ENCODE measurements at places on chromosomes 1 and 21.

GRCh38 chr1:204112876-204113730 is 38.7 kb downstream of the ETNK2 start:
- DNase-seq, result no peak

GRCh38 chr1:164767752-164768402 is 208.9 kb downstream of the PBX1 start:
- DNase-seq, result no peak

- DNase-seq, result no peak
These were observed 247.4 kb downstream of the PTBP2 start for GRCh38 chr1:96968983-96969382.

DNA sequence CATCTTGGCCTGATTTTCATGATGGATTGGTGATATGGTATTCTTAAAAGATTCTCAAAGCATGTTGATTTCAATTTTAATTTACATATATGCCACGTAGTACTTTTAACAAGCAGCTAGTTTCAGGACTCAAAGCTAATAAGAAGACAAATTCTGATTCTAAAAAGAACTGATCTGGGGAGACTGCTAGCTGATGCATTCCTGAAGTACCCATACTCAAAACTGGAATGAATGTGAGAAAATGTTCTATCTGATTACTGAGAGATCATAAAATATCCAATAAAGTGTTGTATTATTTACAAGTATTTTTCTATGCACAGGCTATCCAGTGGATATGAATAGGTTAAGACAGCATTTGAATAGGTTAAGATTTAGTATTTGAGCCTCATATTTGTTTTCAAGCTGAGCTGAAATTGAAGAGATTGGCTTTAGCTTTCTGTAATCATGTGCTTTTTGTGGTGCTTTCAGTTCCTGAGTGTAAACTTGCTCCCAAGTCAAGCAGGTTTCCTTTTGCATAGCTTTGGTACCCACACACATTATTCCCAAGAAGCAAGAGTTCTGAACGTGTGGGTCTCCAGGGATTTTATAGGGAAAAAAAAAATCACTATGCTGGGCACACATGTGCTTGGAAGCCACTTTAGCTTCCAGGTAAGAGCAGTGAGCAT is 114.1 kb downstream of the VPS13D start:
- no peak for DNase-seq

DNA sequence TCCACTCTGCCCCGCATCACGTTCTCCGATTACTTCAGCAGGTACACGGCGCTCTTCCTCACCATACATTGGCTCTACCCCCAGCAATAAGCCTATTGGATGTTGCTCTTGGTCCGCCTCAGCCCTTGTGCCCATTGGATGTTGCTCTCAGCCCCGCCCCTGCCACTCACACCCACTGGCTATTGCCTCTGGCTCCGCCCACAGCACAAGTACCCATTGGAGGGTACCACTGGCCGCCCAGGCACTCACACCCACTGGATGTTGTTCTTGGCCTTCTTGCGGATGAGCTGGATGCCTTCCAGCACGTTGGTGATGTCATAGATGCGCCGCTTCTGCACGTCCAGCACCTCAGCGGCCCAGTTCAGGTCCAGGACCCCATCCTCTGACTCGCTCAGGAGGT is 9.4 kb downstream of the E2F2 start:
- no peak for DNase-seq

GRCh38 chr1:160247053-160247452 is 15.3 kb downstream of the DCAF8 start:
- DNase-seq, result no peak

- peak; percentile 52 for DNase-seq
These were observed 139.2 kb downstream of the CLIC6 start for GRCh38 chr21:34807881-34808568.

DNA sequence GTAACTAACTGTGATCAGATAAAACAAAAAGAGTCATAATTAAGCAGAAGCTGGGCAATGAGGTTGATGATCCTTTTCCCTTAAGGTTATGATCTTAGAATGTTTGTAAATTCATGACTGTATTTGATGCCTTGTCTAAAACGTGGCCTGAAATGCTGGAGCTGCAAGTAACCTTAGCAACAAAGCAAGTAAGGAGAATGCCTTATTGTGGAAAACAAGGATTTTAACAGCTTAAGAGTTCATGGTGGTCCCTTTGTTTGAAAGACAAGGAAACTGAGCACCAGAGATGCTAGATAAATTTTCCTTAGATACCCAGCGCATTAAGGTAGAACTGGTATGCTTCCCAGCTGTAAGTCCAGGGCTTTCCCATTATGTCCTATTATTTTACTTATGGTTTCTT is 25.7 kb upstream of the XPR1 start:
- DNase-seq, result no peak

DNA sequence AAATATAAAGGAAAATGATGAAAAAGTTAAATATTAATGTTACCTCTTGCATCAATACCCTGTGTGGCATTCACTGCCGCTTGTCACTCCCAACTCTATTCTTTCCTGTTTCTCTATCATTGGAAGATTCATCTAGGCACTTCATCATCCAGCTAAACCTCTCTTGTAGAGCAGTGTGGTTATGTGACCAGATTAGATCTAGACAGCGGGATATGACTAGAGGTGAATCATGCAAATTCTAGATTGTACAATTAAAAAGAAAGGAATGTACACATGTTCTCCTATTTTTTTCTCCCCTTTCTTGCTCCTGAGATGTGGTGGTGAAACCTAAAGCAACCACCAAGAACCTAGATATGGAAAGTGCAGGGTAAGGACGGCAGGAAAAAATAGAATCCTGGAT is 174.1 kb downstream of the LBR start:
- no peak for DNase-seq

DNA sequence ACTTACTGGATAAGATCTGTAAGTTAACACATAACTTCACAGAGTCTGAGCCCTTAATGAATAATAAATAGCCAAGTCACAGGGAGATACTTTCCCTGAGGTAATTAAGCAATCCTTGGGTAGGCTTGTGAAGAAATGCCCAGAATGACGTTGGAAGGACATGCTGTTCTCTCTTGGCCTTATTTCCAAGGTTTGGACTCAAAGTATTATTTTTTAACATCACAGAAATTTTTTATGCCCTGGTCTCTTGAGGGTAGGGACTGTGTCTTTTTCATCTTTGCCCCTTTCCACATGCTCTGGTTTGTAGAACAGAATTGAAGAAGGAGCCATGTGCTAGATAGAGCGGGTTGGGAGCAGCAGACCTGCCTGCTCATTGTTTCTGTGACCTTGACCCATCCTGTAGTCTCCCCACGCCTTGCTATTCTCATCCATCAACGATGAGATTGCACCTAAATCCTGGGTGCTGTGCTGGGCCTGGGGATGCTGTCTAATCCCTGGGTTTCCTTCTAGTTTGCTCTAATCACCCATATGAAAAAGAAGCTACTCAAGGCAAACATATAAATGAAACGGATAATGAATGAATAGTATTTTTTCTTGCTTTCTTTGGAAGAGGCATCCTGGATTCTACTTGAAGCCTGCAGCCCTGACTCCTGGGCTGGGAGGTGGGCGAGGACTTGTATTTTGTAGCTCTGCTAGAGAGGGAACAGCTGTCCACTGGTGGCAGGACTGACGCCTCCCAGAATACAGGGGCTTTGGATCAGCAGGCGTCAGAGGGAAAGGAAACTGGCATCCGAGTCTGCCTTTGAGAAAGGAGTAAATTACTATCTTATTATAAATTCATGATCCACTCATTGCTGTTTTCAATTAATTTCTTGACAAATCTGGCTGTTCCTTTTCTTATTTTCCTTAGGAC is 17.5 kb upstream of the LAMTOR5 start:
- no peak for DNase-seq

DNA sequence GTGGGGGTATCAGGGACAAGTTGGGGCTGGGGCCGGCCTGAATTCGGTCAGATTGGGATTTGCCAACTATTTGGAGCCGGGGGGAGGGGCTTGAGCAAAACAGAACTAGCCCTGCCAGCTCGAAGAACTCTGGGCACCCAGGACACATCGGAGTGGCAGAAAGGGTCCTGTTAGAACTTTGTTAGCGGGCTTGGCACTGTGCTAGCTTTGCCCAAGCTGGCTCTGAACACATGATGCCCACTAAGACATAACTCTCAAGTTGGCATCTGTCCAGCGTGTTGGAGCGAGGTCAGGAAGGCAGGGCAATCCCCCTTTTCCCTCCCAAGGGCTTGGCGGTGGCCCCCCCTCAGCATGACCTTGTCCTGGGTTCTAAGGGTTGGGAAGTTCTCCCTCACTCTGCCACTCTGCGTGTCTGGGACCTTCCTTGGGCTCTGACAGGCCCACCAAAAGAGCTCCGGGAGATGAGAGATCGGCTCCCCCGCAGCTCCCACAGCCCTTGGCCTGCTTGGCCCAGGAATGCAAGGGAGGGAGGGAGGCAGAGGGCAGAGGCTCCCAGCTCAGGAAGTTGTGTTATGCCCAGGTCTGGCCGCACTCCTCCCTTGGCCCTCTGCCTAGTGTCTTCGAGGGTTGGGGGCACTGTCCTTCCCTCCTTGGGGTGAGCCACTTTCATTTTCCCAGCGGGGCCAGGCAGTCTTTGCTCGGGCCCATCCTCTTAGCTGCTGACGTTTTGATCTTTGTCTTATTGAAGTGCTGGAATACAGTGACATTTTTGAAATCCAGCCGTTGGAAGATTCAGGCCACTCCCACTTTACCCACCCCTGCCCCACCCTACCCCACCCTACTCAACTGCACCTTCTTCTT is 1.2 kb downstream of the LMNA start:
- no peak for DNase-seq

DNA sequence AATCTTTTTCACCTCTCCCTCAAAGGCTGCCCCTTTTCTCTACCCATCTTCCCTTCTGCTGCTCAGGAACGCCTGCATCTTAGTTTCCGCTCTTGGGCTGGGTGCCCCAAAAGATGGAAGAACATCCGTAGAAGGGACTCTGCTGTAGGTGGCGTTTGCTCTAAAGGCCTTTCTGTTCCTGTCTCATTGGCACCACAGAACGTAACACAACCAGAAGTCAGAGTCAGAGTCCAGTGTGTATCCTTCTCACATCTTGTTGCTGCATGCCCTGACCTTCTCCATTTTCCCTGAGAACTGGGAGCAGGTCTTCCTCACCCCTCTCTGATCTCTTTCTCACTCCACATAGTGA is 103.3 kb downstream of the RNF220 start:
- no peak for DNase-seq

- DNase-seq, result no peak
These were observed 45.1 kb downstream of the MT1HL1 start for GRCh38 chr1:236959112-236959511.

DNA sequence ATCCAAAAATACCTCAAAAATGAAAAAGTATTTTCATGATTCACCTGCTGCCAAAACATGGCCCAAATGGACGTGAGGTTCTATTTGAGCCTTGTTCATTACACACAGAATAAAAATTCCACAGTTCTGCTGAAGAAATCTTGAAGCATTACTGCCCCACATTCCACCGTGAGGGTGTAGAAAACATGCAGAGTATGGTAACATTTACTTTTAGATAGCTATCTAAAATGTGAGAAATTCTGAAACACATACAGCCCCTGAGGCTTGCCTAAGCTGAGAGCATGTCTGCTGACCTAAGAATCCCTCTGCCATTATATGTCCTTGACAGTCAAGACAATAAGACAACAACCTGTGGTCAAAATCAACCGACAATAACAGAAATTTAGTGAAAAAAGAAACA is 186.5 kb downstream of the DSCAM start:
- DNase-seq, result no peak

DNA sequence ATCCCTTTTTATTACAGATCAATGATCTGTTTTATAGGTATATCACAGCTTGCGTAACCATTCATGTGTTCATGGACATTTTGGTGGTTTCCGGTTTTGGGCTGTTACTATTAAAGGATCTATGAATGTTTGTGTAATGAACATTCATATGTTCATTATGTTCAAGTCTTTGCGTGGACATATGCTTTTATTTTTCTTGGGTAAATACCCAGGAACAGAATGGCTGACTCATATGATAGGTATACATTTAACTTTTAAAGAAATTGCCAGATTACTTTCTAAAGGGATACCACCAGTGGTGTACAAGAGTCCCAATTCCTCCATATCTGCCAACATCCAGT is 73.7 kb downstream of the SPATA46 start:
- DNase-seq, result no peak

DNA sequence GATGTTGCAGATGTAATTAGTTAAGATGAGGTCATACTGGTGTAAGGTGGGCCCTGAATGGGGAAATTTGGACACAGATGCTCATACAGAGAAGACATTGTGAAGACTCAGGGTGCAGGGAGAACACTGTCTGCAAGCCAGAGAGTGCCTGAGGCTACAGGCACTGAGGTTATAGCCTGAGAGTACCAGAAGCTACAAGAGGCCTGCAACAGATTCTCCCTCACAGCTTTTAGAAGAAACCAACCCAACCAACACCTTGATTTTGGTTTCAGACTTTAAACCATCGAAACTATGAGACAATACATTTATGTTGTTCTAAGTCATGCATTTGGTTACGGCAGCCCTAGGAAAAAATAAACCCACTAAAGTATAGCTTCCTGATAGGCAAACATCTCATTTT is 321.7 kb upstream of the USP25 start:
- no peak for DNase-seq

DNA sequence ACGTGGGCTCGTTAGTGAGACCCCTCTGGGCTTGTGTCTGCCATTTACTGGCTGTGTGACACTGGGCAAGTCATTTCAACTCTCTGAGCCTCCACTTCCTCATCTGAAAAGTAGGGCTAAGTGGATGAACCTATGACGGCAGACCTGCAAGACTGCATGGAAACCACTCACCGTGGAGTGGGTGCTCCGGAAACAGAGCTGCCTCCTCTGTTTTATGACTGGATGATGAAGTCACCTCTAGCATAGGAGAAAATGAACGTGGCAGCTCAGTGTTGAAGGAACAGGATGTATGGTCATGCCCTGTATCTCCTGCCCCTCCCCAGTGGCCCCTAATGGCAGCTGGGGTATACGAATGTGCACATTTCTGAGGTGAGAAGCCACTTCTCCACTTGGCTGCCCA is 40.5 kb downstream of the STPG1 start:
- no peak for DNase-seq

GRCh38 chr1:60503266-60503925 is 429.8 kb upstream of the C1orf87 start:
- no peak for DNase-seq

DNA sequence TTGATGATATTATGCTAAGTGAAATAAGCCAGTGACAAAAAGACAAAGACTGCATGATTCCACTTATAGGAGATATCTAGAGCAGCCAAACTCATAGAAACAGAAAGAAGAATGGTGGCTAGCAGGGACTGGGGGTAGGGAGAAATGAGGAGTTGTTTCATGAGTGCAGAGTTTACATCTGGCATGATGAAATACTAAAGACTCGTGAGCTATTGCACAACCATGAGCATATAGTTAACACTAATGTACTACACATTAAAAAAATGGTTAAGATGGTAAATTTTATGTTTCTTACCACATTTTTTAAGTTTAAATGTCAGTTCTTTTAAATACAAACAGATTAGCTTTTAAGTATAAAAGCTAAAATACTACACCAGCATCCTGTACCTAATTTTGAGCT is 57.8 kb downstream of the ESRRG start:
- DNase-seq, result no peak
